Fibroblast of pulmonary artery (primary cell): ENCODE measurements at places on chromosomes 12 and 14.
A peak's percentile ranks its signal among the peaks of the same experiment; 100 is the strongest.

- DNase-seq = peak; percentile 31
These were observed 140.1 kb upstream of the CPSF6 start for GRCh38 chr12:69099201-69099837.

DNA sequence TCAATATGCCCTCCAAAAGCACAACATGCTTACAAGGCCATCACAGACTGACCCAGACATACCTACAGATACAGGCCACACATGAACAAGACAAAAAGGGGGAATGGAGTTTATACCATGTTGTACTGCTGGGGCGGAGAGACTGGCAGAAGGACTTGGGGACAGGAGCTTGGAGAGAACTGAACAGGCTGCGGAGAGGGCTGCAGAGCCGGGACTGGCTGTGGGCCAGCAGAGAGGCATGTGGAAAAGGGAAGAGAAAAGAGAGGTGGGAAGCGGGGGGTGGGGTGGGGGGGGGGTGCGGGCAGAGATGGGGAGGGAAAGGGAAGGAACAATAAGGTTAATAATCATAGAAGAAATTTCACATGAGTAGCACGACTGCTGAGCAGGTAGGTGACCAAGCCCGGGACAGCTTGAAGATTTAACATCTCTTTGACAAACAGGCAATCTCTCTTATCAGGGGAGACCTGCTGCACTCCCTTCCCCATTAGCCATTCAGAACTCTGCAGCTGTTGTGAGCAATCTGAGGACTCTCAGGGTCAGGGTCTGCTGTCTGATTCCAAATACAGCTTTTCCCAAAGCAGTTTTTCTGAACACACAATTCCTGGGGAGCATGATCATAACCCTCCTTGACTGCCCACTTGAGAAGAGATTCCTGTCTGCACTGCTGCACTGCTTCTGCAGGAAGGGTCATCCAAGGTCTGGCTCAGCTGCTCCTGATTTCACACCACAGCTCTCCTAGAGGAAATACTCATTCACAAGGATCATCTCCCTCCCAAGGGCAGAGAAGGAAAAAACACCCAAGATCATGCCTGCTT lies 21.6 kb upstream of the STAC3 start:
- DNase-seq = peak; percentile 36

DNA sequence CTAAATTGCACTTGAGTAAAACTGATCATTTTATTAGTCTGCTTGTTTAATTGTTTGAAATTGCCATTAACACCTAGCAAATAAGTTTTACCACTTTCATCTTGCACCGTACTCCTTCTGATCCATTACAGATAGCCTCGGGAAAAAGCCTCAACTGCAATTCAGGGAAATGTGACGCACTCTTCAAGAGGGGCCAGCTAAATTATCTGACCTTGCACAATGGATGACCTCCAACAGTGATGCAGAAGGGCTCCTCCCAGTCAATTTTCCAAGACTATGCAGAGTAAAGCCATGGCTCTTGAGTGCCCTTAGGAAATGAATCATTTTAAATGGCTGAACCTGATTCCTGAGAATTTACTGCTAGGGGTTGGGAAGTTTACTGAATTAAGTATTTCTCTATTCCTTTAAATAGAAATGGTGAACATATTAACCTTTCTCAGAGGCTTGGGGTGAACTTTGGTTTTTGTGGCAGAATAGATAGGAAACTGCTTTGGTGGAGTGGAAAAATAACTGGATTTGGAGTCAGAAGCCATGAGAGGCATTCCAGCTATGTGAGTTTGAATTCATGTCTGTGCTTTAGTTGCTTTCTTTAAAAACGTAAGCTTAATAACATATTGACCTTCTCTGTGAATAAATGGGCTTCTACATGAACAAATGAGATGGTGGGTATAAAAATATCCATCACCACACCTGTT lies 64.8 kb upstream of the OVCH1 start:
- DNase-seq = peak; percentile 96

DNA sequence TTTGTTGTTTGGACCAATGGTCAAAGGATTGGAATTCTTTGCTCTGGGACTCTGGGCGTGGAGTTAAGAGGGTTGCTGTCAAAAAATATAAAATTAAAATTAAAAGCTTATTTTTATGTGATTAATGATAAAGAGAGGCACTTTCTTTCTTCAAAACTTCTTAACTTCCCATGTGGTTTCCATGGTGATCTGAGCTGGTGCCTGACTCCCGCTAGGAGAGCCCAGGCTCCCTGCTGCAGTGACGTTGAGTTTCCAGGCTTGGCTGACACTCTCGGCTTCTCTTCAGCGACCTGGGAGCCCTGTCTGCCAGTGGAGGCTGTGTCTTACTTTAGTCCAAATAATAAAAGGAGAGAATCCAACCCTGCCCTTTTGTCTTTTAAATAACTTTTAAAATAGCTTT lies 84.4 kb downstream of the GALC start:
- no peak for DNase-seq

GRCh38 chr12:89179983-89180382 lies 172.3 kb downstream of the DUSP6 start:
- peak; percentile 97 for DNase-seq

DNA sequence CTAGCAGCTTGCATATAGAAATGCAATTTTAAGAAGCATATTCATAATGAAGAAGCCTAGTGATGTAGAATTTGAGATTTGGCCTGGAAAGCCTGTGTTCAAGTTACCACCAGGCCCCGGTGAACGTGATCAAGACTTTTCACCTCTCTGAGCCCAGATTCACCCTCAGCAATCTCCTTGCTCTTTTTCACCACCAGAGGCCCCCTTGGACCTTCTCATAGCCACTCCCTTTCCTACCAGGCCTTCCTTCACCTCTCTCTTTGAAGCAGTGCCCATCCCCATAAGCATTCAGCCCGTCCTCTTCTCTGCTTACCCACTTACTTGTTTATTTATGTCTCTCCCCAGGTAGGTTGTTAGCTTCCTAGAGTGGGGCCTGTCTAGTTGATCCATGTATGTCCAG lies 1280.9 kb downstream of the AACS start:
- DNase-seq = no peak

GRCh38 chr14:71142375-71143038 lies 235.2 kb downstream of the PCNX1 start:
- DNase-seq = peak; percentile 98

GRCh38 chr12:5873281-5873919 lies 71.7 kb downstream of the ANO2 start:
- no peak for DNase-seq

- no peak for DNase-seq
These were observed 1.1 kb downstream of the GALNT16 start for GRCh38 chr14:69260861-69261564.

- DNase-seq = peak; percentile 77
These were observed 192.6 kb upstream of the BCL2L14 start for GRCh38 chr12:11877869-11878780.

DNA sequence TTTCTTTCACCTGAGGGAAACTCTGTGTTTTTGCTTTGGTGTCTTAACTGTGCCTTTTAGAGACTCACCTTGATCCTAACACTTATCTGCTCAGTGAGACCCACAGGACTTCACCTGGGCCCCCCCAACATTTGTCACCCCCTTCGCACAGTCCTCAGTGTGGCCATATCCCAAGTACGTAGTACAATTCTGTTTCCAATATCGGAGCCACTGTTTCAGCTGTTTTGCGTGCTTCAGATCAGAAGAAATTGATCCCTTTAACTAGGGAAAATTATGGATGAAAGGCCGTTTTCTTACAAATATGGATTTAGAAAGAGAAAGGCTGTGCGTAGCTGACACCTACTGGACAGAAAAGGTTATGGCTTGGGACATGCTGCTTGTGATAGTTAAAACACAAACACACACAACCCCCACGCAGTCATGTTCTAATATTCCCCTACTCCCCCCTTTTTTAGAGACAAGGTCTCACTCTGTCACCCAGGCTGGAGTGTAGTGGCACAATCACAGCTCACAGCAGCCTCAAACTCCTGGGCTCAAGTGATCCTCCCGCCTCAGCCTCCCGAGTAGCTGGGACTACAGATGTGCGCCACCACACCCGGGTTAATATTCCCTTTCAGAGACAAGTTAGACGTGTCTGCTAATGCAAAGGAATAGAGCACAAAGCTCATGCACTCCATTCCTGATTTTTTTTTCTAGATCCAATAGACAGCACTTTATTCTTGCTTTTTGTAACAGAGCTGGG lies 3.6 kb upstream of the SLC7A8 start:
- peak; percentile 89 for DNase-seq

DNA sequence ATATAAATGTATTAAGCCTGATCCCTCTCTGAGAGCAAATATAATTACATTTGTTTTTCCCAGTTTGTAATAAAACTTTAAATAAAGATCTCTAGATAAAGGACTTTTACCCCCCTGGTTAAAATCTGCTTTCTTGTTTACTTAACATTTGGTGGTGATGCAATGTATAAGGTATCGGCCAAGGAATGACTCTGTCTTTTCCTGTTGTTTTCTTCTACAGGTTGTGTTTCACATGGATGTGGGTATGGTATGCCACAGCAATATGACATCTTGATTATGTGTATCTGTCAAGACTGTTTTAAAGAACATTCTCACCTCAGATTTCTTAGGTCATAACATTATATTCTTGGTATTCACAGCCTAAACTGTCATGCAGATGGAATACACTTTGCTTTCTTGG lies 210.6 kb upstream of the NOVA1 start:
- DNase-seq = peak; percentile 79

GRCh38 chr12:93200291-93200917 lies 177.3 kb upstream of the NUDT4 start:
- peak; percentile 51 for DNase-seq

DNA sequence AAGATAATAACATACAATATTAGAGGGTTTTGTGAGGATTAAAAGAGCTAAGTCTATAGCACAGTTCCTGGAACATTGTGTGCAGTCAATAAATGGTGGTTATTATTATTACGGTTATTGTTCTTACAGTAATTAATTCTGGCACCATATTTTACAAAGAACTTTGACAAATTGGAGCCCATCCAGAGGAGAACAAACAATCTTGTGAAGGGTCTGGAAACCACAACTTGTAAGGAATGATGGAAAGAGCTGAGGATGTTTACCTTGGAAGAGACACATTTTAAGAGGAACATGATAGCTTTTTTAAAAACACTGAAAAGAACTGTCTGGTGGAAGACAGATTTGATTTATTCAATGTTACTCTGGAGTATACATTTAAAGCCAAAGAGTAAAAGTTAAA lies 150.5 kb upstream of the KRR1 start:
- DNase-seq = peak; percentile 62

- DNase-seq = no peak
These were observed 62.1 kb downstream of the AMN start for GRCh38 chr14:102984336-102985102.

DNA sequence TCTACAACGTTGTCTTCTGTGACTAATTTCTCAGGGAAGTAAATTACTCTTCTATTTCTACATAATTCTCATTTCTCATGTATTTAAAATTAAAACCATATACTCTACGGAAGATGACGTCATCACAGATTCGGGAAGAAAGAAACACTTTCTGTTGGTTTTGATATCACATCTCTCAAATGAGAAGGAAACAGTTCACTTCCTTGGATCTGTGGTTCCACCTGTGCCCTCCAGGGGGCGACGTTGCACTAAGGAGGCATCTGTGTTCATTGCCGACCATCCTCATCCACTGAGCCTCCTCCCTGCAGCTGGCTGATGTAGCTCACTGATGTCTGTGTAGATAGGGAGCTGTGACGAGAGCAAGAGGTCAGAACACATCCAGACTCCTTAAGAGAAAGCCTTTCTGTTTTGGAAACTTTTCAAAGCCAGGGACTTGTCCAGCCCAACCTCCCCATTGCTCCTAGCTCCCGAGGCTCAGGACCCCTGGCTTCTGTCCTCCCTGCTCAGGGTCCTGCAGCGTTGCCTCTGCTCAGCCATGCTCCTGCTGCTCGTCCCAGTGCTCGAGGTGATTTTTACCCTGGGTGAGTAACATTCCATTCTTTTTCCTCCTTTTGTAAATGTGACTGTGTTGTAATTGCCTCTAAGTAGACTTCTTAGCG lies 172.7 kb upstream of the OR4E1 start:
- DNase-seq = no peak

- DNase-seq = no peak
These were observed 11.3 kb downstream of the ITGB7 start for GRCh38 chr12:53195516-53196420.

- DNase-seq = no peak
These were observed 152.4 kb downstream of the KIF26A start for GRCh38 chr14:104290756-104291122.

GRCh38 chr14:96112032-96112431 lies 72.9 kb downstream of the C14orf132 start:
- DNase-seq = no peak

- DNase-seq = no peak
These were observed 629 bp downstream of the RAD51AP1 start for GRCh38 chr12:4539167-4539870.

GRCh38 chr14:31228533-31228932 lies 20.9 kb upstream of the HECTD1 start:
- DNase-seq = peak; percentile 20

DNA sequence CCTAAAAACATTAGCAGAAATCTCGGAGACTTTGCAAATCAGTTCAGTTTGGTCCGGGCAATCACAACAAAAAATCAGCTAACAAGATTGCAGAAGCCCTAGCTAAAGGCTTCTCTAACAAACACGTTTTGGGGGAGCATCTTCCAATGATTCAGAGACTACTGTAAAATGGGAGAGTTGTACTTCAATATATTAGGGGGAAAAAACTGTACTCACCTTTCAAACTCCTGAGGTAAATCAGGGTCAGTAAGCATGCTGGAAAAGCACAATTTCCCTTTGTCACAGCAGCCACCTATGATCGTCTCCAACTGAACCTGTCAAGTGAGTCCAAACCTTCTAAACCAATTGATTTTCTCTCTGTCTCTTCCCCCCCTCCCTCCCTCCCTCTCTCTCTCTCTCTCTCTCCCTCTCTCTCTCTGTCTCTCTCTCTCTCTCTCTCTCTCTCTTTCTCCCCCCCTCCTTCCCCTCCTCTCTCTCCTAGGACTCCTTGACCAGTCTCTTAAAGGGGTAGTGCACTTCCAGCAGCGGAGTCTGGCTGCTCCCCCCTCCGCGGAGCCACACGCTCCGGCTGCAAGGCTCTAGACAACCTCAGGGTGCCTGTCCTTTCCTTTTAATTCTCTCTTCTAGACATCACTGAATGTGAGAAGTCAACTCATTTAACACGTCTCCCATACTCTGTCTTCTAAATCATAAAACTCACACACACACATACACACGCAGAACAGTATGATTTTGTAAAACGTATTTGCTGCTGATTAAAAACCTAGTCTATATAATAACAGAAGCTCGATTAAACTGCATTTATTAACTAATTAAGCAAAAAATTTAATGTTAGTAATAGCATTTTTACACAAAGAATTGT lies at the start of gene SOX5:
Gene SOX5 (minus strand): TSS at position 323 of the 862 bp plus-strand sequence. CDS start 69 bp downstream, at position 254.
- peak; percentile 58 for DNase-seq
